ENCODE measurements at places on chromosomes 2 and 18. TPM values are rescaled to one million over a fixed set of nuclear protein-coding genes. Genes with fewer than 3 reads are reported as not detected.

DNA sequence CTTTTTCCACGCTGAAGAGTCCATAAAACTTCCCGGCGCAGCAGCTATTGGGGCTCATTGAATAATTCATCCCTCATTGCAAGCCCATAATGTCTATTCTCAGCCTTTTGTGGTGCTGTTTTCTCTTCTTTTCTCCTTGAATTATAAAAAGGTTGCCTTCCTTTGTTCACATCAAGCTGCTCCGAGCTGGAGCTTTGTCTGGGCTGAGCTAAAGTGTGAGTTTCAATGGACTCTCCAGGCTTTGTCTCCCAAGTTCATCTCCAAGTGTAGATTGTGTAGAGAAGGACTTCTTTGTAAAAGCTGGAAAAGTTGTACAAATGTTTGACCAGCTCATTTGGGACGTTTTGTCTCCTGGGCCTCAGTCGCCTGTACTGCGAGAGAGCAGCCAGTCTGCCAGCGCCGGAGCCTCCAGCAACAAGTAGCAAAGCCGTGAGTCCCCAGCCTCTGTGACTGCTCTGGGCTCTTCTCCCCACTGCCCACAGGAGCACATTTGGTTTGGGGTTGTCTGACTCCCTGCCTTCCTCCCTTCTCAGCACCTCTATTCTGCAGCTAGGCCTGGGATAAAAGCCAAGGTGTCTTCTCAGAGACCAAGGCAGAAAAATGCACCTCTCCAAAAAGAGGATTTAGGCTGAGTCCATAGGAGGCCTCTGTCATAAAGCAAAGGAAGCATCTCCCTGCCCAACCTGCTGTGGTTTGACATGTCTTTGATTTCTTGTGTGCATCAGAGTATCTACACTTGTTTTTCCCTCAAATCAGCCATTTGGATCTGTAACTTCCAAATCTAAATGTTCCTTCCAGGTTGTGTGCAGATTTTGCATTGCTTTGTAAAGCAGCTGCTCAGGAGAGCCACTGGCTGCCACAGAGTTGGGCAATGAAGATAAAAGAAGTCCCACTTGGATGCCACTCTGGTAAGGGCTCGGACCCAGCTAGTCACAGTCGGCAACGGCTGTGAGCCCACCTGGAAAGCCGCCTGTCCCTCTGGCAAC is 6.4 kb downstream of the PAX3 start:
- DNase-seq: no peak

- DNase-seq: no peak
Measured at GRCh38 chr18:67001052-67001451, 397.2 kb upstream of the CDH19 start.

DNA sequence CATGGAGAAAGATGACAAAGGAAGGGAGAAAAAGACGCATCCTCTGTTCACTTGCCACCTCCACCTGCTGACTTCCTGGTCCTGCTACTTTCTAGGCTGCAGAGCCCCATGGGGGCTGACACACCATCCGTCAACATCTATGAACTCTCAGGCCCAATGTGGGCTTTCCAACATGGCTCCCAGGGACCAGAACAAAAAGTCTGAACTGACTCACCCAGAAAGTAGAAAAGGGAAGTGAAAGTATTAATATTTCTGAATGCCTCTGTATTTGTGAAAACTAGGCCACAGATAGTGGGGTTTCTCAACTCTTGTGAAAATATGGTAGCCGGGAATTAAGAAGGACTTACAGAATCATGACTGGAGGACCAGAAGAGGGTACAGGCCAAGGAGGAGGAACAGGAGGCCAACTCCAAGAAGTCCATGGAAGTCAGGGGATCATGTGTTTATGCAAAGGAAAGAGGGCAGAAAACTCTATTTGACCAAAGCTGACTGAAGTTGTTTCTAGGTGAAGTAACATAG is 123.1 kb upstream of the CAB39 start:
- DNase-seq: no peak

GRCh38 chr2:187419808-187420207 is 28.2 kb downstream of the CALCRL start:
- no peak for DNase-seq

- no peak for DNase-seq
Measured at GRCh38 chr2:157830266-157830665, 45.9 kb downstream of the ACVR1 start.

DNA sequence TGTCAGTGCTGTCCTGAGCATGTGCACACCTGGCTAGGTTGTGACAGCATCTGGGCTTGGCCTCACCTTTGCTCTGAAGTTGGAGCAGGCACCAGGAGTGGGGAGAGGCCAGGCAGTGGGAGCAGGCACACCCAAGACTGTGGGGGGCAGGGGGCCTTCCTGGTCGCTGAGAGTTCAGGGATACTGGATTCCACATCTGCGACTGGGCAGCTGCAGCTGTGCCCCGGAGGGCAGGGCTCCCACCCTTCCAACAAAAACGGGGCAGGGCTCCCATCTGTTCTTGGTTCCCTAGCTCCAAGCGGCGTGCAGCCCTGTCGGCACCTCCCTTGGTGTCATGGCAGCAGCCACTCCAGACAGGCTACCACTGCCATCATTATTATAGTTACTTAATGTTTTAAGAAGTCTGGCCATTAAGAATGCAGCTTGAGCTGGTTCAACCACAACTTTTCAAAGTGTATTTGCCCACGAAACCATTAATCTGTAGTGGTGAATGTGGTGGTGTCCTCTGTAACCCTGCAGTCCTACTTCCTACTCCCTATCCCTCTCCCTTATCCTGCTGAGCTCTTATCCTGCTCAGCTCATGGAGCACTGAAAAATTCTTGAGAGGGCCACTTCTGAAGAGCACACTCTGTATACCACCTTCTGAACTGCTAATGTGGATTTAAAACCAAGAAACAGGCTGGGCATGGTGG is 48.0 kb upstream of the RAB1A start:
- DNase-seq: no peak

DNA sequence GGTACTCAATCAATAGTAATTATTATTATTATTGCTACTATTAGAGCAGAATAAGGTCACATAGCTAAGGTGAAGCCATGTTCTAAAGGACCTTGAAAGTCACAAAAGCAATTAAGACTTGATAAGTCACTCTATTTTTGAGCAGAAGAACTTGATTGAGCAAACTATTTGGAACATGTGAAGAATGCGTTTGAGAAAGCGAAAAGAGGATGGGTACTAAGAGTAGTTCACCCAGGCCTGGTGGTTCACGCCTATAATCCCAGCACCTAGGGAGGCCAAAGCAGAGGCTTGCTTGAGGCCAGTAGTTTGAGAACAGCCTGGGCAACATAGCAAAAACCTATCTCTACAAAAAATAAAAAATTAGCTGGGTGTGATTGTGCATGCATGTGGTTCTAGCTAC is 7.2 kb upstream of the RTN4 start:
- DNase-seq: no peak

DNA sequence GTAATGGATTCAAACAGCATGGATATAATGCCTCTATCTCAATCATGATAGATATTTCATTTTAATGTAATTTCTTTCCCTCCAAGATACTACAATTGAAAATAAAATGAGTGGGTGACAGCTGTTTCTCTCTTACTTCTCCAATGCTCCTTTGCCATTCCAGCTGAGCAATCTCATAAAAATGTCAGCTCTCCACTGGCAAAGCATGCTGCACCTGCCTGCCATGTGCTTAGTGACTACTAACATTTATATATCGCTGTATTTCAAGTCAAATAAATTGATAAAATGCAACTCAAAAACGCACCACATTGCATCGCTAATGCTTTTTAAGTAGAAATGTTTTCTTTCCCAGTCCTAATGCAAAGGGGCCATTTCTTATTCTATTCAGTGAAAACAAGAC is 1093.9 kb downstream of the CBLN2 start:
- DNase-seq: no peak

DNA sequence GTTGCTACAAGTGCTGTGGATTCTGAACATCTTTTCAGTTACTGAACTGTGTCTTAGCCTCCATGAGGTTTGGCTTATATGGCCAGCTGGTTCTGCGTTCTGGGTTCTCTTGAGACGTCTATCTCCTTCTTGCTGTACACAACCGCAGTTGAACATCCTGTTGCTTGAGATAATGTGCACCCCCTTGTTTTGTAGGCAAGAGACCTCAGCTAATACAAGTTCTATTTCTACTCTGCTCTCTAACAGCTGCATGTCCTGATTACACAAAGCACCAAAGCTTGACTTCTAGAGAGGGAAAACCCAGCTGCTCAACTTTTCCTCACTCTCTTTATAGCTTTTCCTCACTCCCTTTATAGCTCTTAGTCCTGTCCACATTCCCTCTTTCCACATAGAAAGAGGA is 176.0 kb downstream of the LTBP1 start:
- DNase-seq: no peak

The SFTPB gene
- not detected for total RNA-seq

The CFAP221 gene
- total RNA-seq: not detected

The NRP2 gene
- 1.1 TPM for total RNA-seq

The SMC6 gene
- total RNA-seq: 18.8 TPM

Data from naive thymus-derived CD8-positive, alpha-beta T cell (primary cell).